A549 (cell line): ENCODE measurements at places on chromosomes 6 and 20. TPM values are rescaled to one million over a fixed set of nuclear protein-coding genes. Genes with fewer than 3 reads are reported as not detected.
A peak's percentile ranks its signal among the peaks of the same experiment; 100 is the strongest.

DNA sequence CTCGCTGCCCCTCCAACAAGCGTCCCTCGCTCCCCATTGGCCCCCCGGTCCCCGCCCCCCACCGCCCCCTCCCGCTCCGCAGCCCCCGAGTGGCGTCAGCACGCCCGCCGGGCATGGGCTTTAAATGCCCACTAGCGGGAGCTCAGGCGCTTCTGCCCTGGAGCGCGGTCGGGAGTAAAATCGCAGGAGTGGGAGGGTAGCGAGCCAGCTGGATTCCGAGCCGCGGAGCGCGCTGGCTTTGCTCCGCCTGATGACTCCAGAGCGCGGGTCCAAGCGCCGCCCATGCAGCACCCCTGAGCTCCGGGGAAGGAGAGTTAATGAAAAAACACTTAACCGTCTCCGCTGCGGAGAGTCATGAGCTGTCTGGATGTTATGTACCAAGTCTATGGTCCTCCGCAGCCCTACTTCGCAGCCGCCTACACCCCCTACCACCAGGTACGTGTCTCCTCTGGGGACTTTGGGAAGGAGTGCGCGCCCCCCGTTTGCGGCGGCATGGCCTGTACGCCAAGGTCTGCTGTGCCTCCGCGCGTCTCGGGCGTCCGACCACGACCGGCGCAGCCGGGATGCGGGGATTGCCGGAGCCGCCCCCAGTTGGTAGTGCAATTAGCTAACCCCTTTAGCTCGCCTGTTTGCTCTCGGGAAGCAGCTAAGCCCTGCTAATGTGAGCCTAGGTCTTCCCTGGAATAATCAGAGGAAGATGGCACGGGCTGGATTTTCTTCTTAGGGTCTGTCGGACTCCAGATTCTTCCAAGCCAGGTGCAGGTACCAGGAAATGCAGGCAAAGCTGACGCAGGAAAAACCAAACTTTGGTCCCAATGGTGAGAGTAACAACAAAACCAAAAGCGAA, at the start of gene VGLL2:
Gene VGLL2 (plus strand): TSS at position 149 of the 847 bp plus-strand sequence. CDS start 206 bp downstream, at position 355.
- DNase-seq = peak; percentile 16

DNA sequence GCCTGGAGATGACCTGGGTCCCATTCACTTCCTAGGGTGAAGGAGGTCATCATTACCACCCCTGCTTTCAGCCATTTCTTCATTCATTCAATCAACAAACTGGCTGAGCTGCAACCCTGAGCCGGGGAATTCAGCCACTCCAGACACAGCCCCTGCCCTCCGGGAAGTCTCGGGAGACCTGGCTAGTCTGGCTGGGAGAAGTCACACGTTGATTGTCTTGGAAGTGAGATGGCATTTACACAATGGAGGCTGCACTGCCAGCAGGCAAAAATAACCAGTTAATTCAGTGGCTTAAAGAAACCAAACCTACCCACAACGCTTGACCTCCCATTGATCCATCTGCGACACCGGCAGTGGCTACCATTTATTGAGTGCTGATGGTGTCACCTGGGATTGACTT, 2.0 kb upstream of the PMEPA1 start:
- no peak for DNase-seq

DNA sequence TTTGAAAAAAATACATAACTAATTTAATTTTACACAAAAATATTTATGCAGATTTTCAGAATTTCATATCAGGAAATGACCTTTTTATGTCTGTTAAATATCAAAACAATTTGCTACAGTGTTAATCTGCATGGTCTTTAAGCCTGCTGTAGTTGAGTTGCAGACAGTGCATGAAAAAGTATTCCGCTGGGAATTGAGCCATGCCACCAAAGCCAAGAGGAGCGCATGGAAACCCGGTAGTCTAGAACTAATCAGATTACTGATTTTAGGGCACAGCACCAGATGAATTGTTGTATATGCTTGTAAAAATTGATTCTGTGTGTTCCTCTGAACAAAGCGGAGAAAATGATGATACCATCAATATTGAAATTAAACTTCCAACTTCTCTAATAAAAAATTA, 34.3 kb upstream of the LAMP5 start:
- DNase-seq = no peak

- DNase-seq = no peak
Observed at GRCh38 chr6:118485601-118486550, 62.2 kb upstream of the PLN start.

- DNase-seq = no peak
Observed at GRCh38 chr20:45368221-45368980, 5.4 kb downstream of the SYS1 start.

- no peak for DNase-seq
Observed at GRCh38 chr20:60052322-60052721, 94.1 kb downstream of the CDH26 start.

DNA sequence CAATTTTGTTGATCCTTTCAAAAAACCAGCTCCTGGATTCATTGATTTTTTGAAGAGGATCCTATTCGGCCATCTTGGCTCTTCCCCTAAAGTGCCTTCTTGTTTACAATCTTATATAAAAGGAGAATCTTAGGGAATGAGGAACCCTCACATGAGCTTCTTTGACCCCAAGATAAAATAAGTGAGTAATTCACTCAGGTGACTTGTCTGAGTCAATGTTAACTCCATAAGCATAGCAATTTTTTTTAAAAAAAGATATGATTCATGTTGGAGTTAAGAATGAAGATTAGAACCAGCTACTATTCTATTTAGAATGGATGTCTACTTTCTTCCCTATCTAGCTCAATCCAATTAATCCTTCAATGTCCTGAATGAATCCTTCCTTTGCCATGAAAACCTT, 21.0 kb downstream of the WASF1 start:
- DNase-seq = no peak

DNA sequence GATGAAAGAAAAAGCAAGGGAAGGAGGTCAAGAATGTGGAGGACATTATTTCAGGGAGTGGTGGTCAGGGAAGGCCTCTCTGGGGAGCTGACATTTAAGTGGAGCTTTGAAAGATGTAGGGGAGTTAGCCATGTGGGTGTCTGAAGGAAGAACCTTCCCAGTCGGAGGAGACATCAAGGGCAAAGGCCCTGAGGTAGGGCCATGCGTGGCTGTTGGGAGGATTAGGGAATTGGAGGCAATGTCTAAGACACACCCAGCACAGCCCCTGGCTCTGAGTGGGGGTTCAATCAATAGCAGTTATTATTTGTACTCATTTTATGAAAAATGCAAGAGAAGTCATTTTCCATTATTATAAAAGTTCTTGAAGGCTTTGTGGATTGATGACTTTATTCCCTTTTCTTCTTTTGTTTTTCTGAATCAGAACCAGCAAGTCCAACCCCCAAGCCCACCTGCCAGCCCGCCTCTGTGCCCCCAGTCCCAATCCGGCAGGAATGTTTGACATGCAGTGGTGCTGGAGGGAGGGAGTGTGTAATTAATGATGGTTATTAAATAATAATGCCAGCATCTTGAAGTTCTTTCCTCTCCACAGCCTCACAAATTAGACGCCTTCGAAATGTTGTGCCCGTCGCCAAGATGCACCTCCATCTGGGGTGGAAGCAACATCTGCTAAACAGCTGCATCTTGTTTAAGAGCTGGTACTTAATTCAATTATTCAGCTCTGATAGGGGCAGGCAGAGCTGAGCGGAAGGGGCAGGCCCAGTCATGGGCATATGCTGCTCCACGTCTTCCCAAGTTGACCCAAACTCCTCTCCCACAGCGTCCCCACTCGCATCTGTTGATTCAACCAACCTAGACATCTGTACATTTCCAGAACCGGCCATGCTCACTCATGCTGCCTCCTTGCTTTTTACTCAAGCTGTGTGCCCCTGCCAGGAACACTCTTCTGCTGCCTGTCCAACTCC, 81.3 kb upstream of the SIRPA start:
- no peak for DNase-seq

DNA sequence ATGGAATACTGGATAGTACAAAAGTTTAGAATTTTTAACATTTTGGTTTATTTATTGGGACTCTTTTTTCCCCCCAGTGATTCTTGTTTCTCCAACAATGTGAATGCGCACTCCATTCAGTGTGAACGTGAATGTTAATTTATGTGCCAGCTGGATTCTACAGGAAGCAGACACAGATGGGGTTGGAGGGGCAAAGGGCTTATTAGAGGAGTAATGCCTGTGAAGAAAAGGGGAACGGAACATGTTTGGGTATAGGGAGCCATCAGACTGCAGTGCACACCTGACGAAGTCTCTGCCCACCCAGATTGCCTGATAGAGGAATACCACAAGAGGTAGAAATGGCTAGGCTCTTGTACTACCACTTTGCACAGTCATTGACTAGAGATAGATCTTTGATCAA, 48.2 kb downstream of the PTPRA start:
- no peak for DNase-seq

DNA sequence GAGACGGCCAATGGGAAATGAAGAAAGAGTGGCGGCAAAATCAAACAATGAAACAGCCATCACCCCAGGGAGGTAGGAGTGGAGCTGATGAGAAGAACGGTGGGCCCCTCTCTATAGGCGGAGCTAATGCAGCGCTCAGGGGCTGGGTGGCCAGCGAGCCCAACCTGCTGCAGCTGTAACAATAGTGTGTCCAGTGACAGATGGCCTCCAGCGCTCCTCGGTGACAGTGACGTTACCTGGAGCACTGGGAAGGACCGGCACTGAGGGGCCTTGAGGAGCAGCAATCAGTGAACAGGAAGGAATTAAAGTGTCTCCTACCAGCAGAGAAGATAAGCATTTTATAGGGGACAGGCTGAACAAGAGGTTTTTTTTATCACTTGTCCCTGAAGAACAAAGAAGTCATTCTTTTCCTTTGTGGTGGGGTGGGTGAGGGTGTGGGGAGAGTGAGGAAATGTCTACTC, 81.6 kb downstream of the FOXA2 start:
- DNase-seq = no peak

GRCh38 chr6:79186564-79186963, 47.9 kb downstream of the HMGN3 start:
- DNase-seq = no peak

GRCh38 chr6:90859056-90859455, 272.2 kb upstream of the MAP3K7 start:
- DNase-seq = no peak

GRCh38 chr20:38212806-38213606, 47.5 kb downstream of the KIAA1755 start:
- DNase-seq = no peak

DNA sequence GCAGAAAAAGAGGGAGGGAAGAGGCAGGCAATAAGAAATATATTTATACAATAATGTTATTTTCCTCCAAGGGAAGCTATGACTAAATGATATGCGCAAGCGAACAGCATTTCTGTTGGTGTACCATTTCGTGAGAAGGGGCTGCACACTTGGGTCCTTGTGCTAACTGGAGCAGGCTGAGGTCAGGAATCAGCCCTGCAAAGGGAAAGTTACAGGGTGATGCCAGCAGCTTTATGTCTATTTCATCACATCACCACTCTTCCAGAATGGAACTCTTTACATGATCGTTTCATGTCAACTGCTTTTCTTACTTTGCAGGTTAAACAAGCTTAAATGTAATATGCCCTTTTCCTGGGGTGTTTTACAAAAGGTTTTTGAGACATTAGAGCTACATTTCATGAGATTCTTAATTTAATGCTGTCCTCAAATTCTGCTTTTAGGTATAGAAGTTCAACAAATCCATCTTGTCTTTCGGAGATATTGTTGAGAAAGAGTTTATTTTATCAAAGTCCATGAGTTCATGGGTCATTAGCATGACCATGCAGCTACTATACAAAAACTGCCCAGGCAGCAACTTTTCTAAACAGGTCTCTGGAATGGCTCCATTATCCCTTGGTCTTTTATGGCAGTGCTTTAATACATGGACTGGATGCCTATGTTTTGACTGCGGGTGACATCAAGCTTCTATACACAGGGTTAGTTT, 443.8 kb downstream of the TENT5A start:
- no peak for DNase-seq

DNA sequence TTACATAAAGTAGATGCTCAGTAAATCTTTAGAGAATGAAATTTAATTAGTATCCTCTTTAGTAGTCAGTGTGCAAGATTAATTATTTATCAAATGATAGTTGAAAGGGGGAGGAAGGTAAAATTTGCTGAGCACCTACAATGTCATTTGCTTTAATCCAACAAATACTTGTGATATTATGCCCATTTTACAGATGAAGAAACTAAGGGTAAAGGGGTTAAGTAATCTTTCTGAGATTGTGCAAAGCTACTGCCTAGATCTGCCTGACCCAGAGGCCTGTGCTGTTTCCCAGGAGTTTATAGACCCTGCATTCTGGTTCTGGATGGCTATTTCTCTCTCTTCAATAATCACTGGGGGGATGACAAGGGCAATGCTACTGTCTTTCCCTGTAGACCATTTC, 58.3 kb upstream of the BACH2 start:
- DNase-seq = no peak

GRCh38 chr6:56628105-56628504, 14.6 kb downstream of the DST start:
- DNase-seq = no peak

DNA sequence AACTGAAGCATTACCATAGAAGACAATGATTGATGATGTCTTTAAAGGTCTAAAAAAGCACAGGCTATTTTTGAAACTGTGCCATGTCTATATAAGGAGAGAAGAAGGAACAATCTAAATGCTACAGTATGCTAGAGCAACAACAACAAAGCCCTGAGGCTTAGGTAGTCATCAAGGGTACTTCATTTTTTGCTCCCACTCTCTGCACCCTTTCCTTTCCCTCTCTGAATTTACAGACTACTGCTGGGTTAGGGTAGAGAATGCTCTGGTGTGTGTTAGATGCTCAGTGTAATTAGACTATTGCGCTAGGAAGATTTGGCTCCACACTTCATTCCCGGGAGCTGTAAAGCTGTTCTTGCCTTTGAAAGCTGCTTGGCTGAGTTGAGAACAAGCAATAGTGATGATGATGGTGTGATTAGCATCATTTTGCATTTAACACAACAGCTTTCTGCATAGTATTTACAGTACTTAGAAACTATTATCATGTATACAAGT, 1262.5 kb upstream of the CITED2 start:
- DNase-seq = no peak

DNA sequence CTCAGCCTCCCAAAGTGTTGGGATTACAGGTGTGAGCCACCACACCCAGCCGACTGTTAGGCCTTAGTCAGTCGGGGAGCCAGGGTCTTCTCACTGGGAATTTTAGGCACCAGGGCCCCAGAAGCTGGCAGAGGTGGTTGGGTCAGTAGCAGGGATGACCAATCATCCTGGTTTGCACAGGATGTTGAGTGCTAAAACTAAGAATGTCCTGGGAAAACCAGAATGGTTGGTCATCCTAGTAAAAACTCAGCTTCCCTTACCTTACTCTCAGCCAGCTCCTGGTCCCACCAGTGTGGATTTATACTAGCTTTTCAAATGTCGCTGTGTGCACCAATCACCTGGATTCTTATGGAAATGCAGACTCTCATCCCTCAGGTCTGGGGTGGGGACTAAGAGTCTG, 31.8 kb downstream of the KCNG1 start:
- no peak for DNase-seq

- no peak for DNase-seq
Observed at GRCh38 chr20:62045118-62045517, 20.6 kb downstream of the TAF4 start.

Gene DEK
- polyA plus RNA-seq = 135 to 146 TPM (median 141 TPM) in 3 replicates

Gene RAB44
- polyA plus RNA-seq = 0.05 to 0.11 TPM (median 0.09 TPM) in 3 replicates

Gene FAM162B
- polyA plus RNA-seq = not detected in 3 replicates

Gene ERVFRD-1
- polyA plus RNA-seq = not detected in 3 replicates

Gene CCR6
- polyA plus RNA-seq = not detected in 3 replicates

Gene TRIM15
- 0.04 to 0.09 TPM (median 0.08 TPM) in 3 replicates for polyA plus RNA-seq

Gene SLC22A7
- not detected in 3 replicates for polyA plus RNA-seq

Gene BMP2
- polyA plus RNA-seq = 0.09 to 0.20 TPM (median 0.19 TPM) in 3 replicates

Gene SLC35D3
- polyA plus RNA-seq = not detected in 3 replicates

Gene RBBP8NL
- not detected in 3 replicates for polyA plus RNA-seq

Gene DOK5
- not detected in 3 replicates for polyA plus RNA-seq

Gene LY6G6C
- 0.11 to 0.21 TPM in 2 of 3 replicates, not detected in the other for polyA plus RNA-seq

Gene GNMT
- 0.23 to 0.32 TPM (median 0.31 TPM) in 3 replicates for polyA plus RNA-seq

Gene PI16
- polyA plus RNA-seq = not detected in 3 replicates
